ENCODE measurements at places on chromosomes 13 and 19.

- DNase-seq = no peak
Measured at GRCh38 chr19:23346696-23347095, 48.6 kb downstream of the ZNF91 start.

DNA sequence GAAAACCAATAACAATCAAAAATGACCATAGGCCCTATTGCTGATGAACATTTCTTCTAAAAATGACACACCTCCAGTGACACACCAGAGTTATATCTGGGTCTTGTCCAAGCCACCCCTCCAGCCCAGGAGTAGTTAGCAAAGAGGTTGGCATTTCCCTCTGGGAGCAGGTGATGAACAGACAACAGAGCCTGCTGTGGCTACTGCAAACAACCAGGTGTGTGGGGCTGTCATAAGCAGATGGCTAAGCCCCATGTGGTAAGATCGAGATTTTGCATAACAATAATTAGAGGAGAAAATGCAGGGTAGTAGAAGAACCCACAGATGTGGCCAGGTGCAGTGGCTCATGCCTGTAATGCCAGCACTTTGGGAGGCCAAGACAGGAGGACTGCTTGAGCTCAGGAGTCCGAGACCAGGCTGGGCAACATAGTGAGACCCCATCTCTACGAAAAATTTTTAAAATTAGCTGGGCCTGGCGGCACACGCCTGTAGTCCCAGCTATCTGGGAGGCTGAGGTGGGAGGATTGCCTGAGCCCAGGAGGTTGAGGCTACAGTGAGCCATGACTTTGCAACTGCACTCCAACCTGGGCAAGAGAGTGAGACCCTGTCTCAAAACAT is 5.0 kb downstream of the XRCC1 start:
- no peak for DNase-seq

- DNase-seq = no peak
Measured at GRCh38 chr13:21465710-21466160, 6.6 kb upstream of the ZDHHC20 start.

DNA sequence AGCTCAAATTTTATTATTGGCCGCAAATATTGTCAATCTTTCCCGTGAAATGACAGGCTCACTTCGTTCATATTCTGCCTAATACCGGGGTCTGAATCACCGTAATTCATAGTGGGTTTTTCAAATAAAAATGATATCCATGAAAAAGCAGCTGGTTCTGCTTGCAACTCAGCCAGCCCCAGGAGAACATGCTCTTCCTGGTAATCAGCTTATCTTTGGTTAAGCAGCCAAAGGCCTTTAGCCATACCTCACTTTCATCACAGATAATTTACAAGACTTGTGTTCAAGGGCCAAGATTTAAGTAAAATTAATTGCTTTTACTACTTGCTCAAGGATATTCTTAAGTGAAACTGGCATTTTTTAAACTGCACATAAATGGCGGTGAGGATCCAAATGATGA is 22.5 kb downstream of the RNASEH2B start:
- DNase-seq = no peak

GRCh38 chr13:32530841-32531253 is 7.7 kb downstream of the N4BP2L2 start:
- DNase-seq = no peak

DNA sequence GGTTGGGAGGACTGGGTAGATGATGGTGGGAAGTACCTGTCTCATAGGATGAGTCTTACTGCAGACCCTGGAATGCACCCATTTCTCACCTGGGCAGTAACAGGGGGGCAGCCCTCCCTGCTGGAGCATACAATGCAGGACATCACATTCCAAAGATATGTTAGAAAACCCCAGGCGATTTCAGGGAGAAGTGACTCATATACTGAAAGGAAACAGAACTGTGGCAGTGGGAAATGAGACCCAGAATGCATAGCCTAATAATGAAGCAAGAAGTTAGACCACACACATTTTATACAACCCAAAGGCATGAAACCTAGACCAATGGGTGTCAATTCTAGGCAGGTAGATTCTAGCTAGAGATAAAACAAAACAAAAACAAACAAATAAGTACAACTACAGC is 402.7 kb downstream of the IRS2 start:
- peak; percentile 70 for DNase-seq

DNA sequence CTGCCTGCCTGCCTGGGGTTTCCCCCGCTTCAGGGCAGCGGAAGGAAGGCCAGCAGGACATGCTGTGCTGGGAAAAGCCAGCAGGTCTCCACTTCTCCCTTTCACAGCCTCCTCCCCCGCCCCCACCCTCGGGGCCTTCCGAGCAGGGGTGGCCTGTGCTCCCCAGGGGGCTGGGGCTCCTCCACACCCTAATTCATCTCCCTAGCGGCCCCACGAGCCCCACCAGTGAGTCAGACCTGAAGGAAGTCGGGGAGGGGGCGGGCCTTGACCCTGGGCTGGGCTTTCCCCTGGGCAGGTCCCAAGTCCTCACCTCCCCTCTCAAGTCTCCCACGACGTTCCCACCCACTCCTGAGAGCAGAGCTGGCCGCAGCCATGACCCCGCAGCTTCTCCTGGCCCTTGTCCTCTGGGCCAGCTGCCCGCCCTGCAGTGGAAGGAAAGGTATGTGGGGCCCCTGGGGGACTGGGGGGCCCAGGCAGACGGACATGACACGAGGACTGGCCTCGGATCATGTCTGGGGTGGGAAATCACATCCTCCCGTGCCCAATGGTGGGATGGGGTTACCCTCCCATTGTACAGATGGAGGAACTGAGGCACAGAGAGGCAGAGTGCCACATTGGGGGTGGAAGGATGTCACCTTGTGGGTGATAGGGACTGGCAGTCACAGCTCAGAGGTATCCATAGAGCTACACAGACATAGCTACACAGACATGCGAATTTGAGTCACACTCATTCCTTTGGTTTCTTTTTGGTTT is at the start of gene EBI3:
Gene EBI3, plus strand, starts transcription at position 345 of the 753 bp plus-strand sequence. Its CDS starts 28 bp downstream, at position 373.
- DNase-seq = peak; percentile 70

GRCh38 chr13:28640861-28641599 is 17.9 kb upstream of the POMP start:
- no peak for DNase-seq

DNA sequence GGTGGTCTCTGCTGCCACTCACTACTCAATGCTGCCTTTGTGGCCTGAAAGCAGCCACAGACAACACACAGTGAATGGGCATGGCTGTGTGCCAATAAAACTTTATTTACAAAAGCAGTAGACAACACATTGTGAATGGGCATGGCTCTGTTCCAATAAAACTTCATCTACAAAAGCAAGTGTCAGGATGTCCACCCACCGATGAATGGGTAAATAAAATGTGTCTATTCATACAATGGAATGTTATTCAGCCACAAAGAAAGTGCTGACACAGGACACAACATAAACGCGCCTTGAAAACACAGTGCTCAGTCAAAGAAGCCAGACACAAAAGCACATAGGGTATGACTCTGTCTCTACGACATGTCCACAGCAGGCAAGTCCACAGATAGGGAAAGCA is 20.1 kb downstream of the ZSCAN5A start:
- peak; percentile 29 for DNase-seq

GRCh38 chr13:38262211-38262610 is 87.4 kb upstream of the UFM1 start:
- DNase-seq = no peak

DNA sequence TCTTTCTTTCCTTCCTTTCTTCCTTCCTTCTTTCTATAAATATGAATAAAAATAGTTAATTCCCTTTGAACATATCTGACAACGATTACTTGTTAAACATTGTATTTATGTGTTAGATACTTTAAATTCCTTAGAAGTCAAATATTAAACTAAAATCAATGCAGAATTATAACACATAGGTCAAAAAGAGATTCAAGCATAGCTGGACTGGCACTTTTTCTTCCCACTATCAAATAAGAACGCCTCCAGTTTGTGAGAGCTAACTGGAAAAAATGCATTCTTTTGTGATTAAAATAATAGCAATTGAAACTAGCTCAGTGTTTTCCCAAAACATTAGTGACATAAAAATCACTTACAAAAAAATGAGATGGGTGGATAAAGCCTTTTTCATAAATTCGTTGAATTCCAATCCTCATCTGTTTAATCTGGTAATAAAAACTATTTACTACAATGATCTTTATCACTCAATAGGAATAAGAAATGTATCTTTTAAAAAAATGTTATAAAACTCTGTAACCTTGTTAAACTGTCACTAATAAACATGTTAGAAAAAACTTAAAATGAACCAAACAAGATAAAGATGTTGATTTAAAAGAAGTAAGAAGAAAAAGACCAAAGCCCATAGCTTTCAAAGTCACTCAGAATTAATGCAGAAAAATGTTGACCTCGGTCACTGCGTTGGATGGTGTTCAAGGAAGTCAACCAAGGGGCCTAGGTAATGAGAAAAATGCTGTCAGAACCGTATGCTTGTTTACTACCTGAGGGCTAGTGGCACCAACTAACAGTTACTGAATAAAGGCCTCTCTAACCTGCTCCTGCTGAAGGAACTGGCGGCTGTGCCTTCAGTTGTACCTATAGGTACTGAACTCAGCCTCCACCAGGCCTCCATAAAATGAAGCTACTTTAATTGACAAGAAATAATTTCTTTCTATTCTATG is 1039.5 kb upstream of the SLC10A2 start:
- no peak for DNase-seq

GRCh38 chr13:76929851-76930374 is 18.4 kb upstream of the ACOD1 start:
- no peak for DNase-seq

GRCh38 chr19:3250675-3251074 is 26.2 kb downstream of the CELF5 start:
- DNase-seq = no peak

DNA sequence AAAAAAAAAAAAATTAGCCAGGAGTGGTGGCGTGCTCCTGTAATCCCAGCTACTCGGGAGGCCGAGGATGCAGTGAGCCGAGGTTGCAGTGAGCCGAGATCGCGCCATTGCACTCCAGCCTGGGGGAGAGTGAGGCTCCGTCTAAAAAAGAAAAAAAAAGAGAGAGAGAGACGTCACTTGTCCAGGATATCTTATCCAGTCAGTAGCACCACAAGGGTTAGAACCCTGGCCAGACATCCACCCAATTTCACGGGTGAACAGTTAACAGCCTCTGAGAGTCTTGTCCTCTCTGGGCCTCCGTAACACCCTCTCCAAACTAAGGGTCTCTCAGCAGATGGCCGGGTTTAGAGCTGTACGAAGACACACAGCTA is 917 bp upstream of the CLPTM1 start:
- no peak for DNase-seq

- DNase-seq = no peak
Measured at GRCh38 chr19:44878120-44878865, 12.8 kb upstream of the TOMM40 start.

GRCh38 chr19:10553943-10554381 is 10.3 kb downstream of the ATG4D start:
- DNase-seq = no peak

GRCh38 chr13:46562581-46562980 is 9.6 kb downstream of the LRCH1 start:
- no peak for DNase-seq

- no peak for DNase-seq
Measured at GRCh38 chr19:55173186-55173713, 6.8 kb upstream of the DNAAF3 start.

- no peak for DNase-seq
Measured at GRCh38 chr13:65638572-65639168, 1591.5 kb downstream of the PCDH9 start.

- DNase-seq = no peak
Measured at GRCh38 chr13:48144413-48145035, 49.6 kb upstream of the MED4 start.

DNA sequence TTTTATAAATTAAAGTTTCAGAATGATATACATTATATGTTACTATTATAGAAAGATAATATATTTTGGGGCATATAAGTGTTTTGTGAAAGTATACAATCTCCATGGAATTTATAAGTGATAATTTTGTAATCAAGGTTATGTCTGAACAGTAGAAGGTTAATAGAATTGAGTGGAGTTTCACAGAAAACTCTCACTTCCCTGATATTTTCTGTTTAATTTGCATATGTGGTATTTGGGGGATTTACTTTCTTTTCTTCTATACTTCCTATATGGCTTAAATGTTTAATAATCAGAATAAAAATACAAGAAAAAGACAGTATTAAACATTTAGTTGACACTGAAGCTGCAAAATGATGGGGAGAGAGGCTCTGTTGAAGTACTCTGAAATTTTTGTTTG is 848.5 kb downstream of the DACH1 start:
- DNase-seq = no peak
